ENCODE measurements at places on chromosomes 11 and 22.
A peak's percentile ranks its signal among the peaks of the same experiment; 100 is the strongest.

- no peak for DNase-seq
Observed at GRCh38 chr22:47167056-47167455, 404.6 kb downstream of the TBC1D22A start.

DNA sequence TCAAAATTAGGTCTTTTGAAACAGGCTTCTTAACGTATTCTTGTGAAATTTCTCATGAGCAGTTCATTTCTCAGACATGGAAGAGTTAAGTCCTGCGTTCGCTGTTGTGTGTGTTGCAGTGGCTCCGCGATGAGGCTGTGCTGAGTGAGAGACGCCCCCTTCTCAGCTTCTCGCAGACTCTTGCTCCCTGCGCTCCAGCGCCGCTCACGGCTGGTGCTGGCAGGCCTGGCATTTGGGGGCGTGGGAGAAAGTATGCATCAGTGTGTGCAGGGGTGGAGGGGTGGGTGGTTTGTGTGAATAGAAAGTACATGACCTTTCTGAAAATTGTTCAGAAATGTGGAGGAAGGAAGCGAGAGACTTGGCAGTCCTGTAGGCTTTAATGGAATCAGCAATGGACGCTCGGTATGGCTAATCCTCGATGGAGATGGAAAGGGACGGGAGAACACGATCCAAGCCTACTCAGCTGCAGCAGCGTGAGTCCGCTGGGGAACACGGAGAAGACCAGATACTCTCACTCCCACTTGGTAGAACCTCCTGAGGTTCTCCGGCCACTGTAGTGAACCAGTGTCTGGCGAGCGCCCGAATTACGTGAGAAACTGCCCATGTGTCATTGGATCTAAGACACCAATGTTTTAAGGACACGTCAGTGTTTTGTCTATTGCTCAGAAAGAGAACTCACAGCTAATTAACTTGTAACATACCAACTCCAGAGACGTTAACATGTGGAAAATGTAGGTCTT is 5.9 kb downstream of the TAB1 start:
- no peak for DNase-seq

GRCh38 chr22:42202048-42202447 is 68.4 kb downstream of the TCF20 start:
- no peak for DNase-seq

GRCh38 chr11:73176874-73177155 is 34.7 kb upstream of the FCHSD2 start:
- no peak for DNase-seq

DNA sequence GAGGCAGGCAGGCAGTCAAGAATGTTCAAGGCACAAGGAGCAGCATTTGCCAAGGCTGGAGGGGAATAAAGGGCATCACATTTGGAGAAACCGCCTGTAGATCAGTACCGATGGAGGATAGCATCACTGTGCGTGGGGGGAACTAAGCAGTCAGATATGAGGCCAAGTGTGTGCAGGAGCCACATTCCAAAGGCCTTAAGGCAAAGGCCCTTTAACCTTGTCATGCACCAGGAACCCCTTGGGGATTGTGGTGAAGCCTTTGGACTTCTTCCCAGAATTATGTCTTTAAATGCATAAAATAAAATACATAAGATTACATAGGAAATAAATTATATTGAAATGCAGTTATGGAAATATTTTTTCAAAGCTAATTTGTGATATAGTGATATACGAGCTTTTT is 532.1 kb downstream of the BUD13 start:
- DNase-seq = peak; percentile 6

DNA sequence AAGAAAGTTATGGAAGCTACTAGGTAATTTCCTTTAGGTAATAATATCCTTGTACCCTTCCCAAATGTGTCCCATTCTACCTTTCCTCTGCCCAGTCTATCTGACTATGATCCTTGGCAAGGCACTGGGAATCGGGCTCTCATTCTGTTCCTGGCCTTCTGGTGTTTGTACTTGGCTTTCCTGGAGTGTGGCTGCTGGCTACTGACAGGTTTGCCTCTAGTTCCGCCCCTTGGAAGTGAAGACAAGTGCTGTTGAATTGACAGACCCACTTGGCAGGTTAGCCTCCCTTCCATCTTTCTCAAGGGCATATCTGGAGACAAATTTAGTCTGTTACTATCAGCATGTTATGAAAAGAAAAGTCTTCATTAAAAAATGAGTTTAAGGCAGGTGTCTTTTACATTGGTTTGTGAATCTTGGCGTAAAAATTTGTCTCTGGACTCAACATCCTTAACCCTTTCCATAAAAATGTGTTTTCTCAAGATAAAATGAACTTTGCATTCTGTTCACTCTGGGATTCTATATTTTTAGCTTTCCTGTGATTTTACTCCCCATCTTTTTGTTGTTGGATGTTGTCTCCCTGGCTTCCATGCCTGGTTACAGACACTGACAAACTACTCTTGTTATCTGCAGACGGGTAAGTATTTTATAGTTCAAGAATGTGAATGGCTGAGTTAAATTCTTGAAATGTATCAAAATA is 287.4 kb upstream of the PDGFD start:
- no peak for DNase-seq

- no peak for DNase-seq
Observed at GRCh38 chr11:123185326-123185725, 9.7 kb downstream of the CLMP start.

DNA sequence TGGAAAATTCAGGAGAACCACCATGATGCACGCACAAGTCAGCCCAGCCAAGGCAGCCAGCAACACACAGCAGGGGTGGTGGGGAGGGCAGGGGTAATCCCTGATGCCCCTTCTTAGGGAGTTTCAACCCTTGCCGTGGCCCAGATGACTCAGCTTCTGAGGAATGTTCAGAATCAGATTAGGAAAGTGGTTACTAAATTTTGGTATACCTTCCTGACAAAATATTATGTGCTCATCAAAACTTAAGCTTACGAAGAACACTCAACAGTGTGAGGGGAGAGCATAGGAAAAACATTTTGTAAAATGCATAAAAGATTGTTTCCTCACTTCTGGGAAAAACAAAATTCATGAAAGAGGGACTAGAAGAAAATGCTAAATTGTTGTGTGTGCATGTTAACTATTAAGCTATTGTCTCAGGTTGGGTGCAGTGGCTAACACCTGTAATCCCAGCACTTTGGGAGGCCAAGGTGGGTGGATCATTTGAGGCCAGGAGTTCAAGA is 32.1 kb downstream of the SERPIND1 start:
- DNase-seq = no peak

GRCh38 chr11:128735935-128736605 is 42.2 kb downstream of the FLI1 start:
- DNase-seq = no peak

DNA sequence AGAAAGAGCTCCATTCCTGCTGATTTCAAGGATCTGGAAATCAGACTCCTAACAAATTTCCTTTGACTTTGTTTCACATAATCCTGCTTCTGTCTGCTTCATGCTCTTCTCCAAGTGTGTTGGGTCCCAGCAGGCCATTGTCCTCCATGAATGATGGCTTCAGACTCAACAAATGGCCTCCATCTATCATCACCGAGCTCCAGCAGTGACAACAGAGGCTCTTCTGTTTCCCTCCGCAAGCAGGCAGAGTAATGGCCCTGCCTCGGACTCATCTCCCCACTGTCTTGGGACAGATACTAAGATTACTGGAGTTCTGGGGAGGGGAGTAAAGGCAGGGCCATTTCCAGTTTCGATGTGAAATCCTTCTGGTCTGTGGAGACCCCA is 127.3 kb downstream of the TENM4 start:
- DNase-seq = no peak

GRCh38 chr22:21012446-21013407 is 2.2 kb upstream of the P2RX6 start:
- DNase-seq = no peak

GRCh38 chr11:26987272-26987671 is 6.6 kb upstream of the FIBIN start:
- no peak for DNase-seq

GRCh38 chr22:20218326-20218872 is 49.7 kb downstream of the RTN4R start:
- DNase-seq = no peak

GRCh38 chr22:35883031-35883620 is 145.5 kb downstream of the RBFOX2 start:
- peak; percentile 82 for DNase-seq

- no peak for DNase-seq
Observed at GRCh38 chr11:119808407-119809185, 79.6 kb upstream of the NECTIN1 start.

DNA sequence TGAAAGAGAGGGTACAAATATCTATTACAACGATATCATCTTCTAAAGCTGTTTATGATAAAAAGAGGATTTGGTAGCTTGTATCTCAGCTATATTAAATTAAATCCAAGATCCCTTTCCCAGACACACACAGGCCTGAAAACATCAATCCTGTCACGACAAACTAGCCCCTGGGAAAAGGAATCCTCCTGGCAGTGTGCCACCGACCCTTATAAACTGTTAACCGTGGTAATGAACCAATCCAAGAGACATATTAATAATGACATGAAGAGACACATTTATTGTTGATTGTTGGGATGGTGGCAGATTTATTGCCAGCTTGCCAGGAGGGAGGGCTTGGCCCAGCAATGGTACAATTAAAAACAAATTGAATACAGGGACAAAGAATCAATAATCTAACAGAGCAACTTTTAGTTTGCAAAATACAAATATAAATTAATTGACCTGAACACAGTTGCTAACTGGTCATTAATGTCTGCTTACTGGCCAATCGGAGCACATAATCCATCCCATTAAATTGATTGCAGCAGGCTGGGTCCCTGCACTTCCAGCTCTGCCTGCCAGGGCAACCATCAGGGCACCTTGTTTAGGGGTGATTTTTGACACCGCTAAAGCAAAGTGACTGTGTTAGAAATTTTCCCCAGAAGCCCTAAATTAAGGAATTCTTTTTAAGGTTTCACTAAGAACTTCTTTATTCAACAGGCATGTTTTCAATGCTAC is 887.6 kb downstream of the OPCML start:
- no peak for DNase-seq

DNA sequence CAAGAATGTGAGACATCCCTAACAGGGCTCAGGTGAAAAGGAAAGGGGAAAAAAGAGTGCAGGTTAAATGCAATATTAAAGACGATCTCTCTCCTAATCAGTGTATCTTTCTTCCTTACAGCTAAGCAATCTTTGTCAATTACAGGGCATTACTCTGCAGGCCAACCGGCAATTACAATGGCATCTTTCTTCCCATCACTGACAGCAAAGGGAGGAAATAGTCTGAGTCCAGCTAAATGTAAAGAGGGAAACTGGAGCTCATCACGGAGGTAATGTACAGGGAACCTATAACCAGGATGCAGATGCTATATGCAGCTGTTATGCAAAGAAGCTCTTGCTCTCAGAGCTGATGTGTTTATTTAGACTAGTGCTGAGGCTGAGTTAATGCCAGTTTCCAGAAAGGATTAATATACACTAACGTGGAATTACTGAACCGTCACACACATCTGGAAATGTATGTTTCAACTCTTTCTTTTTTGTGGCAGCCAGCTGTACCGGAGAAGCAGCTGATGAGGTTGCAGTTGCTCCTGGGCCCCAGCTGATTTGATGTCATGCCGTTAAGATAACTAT is 121.6 kb downstream of the KIRREL3 start:
- no peak for DNase-seq

DNA sequence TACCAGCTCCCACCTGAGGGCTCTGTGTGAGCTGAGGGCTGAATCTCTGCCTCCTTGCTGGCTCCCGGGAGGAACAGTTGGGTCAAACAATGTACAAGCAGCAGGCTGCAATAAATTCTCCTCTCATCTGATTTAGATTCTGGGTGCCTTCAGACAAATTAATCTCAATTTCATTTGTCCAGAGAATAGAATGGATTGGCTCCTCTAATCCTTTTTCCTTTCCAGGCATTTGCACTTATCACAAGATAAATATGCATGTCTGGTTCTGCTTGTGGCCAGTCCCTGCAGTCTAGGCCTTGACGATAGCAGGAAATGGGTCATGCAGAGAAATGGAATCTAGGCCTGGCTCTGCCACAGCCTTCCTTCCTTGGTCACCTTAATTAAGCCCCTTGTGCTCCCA is 28.7 kb downstream of the UPB1 start:
- no peak for DNase-seq

- no peak for DNase-seq
Observed at GRCh38 chr11:100578831-100579311, 108.2 kb upstream of the ARHGAP42 start.

GRCh38 chr11:977830-978720 is 52.4 kb downstream of the AP2A2 start:
- no peak for DNase-seq

DNA sequence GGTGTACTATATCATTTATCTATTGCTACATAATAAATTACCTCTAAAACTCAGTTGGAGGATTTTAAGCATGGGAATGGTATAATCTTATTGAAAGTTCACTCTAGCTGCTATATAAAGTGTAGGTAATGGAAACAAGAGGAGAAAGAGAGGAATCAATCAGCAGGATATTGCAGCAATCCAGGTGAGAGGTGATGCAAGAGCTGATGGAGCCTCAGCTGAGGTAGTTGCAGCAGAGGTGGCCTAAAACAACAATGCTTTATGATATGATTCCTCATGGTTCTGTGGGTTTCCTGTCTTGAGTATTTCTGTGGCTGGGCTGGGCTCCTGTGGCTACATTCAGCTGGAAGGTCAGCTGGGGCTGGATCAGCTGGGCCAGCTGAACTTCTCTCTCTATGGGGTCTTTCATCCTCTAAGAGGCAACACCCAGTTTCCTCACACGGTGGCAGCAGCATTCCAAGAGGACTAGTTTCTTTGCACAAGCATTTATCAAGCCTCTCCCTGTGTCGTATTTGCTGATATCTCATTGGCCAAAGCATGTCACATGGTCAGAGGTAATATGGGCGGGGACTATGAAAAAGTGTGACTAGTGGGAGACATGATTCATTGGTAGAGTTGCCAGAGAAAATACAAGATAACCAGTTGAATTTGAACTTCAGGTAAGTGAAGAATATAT is 135.4 kb upstream of the LARGE1 start:
- peak; percentile 70 for DNase-seq

- no peak for DNase-seq
Observed at GRCh38 chr11:129067454-129067853, 124.7 kb downstream of the ARHGAP32 start.

- DNase-seq = no peak
Observed at GRCh38 chr11:45646275-45646927, 19.0 kb downstream of the CHST1 start.

GRCh38 chr11:62607714-62608113 is 4.9 kb downstream of the EML3 start:
- no peak for DNase-seq

GRCh38 chr11:62497132-62497801 is 49.3 kb downstream of the AHNAK start:
- DNase-seq = no peak

DNA sequence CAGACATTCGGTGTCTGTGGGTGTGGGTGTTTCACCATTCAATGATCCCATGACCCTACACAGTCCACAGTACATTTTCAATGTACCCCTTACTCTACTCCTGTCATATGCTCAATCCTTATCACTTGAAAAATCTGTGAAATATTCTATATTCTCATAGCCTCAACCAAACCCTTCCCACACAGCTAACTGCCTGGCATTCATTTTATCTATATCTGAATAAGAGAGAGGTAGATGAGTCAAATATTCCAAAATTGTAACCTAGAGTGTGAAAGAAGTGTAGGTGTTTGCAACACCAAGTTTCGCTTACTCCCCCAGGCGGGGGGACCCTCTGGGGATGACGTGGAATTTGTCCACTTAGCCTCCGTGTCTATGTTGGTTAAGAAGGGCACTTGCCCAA is 354.8 kb downstream of the ETS1 start:
- no peak for DNase-seq
